IMR-90 (cell line): ENCODE measurements at places on chromosomes 13 and 19. TPM values are rescaled to one million over a fixed set of nuclear protein-coding genes. Genes with fewer than 3 reads are reported as not detected.

MUC16 gene
- not detected in 2 replicates for total RNA-seq

PLPPR3 gene
- 0.36 and 0.56 TPM in 2 replicates for total RNA-seq

DIRAS1 gene
- 1.4 and 2.5 TPM in 2 replicates for total RNA-seq

CYP4F8 gene
- not detected in 2 replicates for total RNA-seq

DNA sequence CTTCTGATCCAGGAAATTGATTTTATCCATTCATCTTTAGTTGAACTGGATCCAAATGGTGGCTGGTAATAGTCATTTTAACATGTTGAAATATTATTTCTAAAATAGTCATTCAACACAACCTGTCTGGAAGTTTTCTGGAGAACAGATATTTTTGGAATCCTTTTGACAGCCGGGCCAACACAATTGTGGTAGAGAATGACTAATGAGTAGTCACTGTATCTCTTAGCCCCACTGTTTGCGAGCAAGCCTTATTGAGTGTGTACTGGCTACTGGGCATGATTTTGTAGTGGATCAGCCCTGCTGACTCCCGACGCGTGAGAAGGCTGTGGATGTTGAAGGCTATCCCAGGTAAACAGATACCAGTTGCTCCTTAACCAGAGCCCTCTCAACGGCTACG lies 383.4 kb downstream of the ZNF536 start:
- no peak for DNase-seq

- no peak for DNase-seq
Observed at GRCh38 chr13:82062772-82063171, 1721.8 kb upstream of the SPRY2 start.

GRCh38 chr13:109021558-109021957 lies 392.1 kb downstream of the MYO16 start:
- no peak for DNase-seq

DNA sequence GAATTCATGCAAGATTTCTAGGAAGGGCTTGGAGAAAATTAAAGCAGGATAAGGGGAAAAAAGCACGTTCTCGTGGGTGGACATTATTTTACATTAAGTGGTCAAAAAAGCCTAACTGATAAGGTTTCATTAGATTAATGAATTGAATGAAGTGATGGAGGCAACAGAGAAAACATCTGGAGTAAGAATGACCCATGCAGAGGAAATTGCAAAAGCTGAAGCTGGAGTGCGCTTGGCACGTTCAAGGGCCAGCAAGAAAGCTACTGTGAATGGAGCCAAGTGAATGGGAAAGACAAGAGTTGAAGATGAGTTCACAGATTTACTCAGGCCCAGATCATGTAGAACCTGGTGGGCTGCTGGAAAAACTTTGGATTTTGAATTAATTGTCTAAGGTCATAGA lies 777.9 kb downstream of the DACH1 start:
- no peak for DNase-seq

DNA sequence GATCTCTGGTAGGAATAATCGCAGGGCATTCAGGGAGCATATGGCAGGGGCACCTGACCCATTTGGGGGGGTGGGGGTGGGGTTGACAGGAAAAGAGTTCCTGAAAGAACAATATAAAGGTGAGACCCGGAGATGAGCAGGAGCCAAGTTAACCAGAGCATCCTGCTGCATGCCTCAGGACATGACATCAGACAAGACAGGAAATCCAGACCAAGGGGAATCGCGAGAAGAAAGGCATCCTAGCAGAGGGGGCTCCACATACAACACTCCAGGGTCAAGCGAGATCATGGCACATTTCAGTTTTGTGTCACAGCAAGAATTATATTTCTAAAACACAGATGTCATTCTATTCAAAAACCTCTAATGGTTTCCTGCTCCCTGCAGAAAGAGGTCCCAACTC lies 393.1 kb downstream of the COG6 start:
- DNase-seq, result no peak

DNA sequence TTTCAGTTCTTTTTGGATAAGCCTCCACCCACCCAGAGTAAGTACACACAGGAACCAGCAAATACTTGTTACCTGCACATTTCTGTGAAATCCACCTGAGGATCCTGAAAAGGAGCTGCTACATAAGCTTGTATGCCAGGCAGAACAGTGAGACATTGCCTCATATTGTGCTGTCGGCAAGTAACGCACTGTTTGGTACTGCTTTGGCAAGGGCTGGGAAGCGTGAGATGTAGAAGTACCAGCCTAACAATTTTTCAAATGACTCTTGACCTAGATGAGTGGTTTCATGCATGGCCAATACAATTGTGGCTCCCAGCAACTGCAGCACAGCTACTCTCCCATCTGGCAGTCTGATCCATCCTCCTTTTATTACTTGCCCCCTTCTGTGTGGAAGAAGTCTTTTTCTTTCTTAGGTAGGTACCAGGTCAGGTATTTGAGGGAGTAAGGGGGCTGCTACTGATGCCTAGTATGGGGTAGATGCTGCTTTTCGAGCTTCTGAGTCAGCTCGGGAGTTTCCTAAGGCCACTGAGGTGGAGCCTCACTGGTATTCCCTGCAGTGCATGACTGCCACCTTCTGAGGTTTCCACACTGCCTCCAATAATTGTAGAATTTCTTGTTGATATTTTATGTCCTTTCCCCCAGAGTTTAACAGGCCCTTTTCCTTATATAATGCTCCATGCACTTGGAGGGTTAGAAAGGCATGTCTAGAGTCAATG lies 52.2 kb downstream of the ZNF737 start:
- DNase-seq, result no peak

GRCh38 chr19:17490411-17490810 lies 20.1 kb downstream of the SLC27A1 start:
- DNase-seq, result no peak

GRCh38 chr19:11460207-11460606 lies 20.6 kb downstream of the ELAVL3 start:
- DNase-seq, result no peak

DNA sequence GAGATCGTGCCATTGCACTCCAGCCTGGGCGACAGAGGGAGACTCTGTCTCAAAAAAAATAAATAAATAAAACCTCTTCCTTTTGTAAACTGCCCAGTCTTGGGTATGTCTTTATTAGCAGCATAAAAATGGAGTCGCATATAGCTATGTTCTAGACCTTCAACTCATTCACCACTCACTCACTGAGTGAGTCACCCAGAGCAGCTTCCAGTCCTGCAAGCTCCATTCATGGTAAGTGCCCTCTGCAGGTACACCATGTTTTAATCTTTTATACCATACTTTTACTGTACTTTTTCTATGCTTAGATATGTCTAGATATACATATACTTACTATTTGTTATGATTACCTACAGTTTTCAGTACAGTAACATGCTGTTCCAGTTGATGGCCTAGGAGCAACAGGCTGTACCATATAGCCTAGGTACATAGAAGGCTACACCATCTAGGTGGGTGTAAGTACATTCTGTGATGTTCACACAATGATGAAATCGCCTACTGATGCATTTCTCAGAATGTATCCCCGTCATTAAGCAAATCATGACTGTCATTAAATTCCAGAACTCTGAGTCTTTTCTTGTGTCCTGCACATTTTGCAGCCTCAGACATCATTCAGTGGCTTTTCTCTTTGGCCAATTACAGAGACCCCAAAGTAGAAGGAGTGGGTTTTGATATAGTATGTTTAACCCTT lies 13.7 kb upstream of the FARP1 start:
- peak; percentile 77 for DNase-seq

DNA sequence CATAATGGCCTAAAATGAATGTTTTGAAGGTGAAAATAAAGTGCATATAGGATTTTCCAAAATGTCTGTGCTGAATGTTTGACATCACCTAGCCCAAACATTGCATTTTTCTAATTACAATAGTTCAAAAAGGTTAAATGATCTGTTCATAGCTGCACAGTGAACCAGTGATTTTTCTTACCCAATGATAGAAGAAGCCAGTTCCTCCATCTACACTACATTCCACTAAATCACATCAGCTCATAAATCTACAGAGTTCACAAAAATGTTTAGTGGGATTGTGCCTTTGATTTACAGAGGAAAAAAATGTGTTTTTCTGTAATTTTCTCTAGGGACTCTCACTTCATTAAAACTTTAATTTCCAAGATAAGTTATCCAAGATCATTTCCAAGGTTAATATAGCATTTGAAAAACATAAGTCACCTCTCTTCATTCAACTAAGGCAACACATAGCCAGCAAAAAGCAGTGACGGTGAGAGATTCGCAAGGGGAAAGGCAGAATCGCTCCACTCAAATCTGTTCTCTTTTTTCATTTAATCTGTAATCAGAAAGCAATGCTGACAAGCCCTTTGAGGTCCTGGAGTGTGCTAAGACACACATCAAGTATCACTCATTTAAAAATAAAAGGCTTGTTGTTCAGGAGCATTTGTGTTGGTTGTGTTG lies 194.0 kb downstream of the FGF14 start:
- DNase-seq, result no peak

- no peak for DNase-seq
Observed at GRCh38 chr13:73190477-73190876, 131.7 kb downstream of the KLF5 start.

DNA sequence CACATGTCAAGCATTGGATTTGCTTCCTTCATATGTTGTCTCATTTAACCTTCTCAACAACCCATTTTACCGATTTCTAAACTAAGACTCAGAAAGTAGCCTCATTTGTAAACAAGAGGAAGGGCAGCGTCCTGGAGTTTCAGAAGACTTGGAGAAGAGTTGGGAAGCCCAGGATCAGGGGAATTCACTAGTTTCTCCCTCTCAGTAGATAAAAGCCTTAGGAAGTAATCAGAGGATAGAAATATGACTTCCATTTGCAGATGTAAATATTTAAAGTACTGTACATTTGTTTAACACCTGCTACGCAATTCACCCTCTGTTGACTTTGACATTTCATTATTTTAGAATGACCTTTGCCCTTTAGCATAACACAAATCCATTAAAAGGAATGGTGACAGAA lies 216.4 kb downstream of the DCT start:
- DNase-seq, result no peak

GRCh38 chr13:71866335-71867130 lies 471 bp downstream of the DACH1 start:
- no peak for DNase-seq
